Natural killer cell treated with Interleukin-12 subunit alpha and Interleukin-12 subunit beta and Interleukin-15 and Interleukin-18, amount 100 ng/mL, for 72 hours (primary cell): ENCODE measurements at places on chromosomes 5 and 9. TPM values are rescaled to one million over a fixed set of nuclear protein-coding genes. Genes with fewer than 3 reads are reported as not detected.
A peak's percentile ranks its signal among the peaks of the same experiment; 100 is the strongest.

Gene PCDH12
- 0.28 TPM for total RNA-seq

Gene ERCC8
- total RNA-seq = 8.9 TPM

Gene CREBRF
- total RNA-seq = 9.8 TPM

Gene SEC16A
- total RNA-seq = 121 TPM

GRCh38 chr5:72478684-72479083 is 28.5 kb downstream of the ZNF366 start:
- H3K4me3 ChIP-seq = no peak overlapping the region
- H3K27me3 ChIP-seq = peaks cover 15% of the 10 kb centered on the region
- no peak overlapping the region for H3K27ac ChIP-seq
- no peak for DNase-seq
- no peaks in the 10 kb centered on the region for H3K4me1 ChIP-seq
- no peaks in the 10 kb centered on the region for H3K36me3 ChIP-seq

GRCh38 chr9:75088646-75089372 is 495 bp downstream of the OSTF1 start:
- H3K36me3 ChIP-seq = peaks cover 20% of the 10 kb centered on the region
- H3K27ac ChIP-seq = peak overlapping the region; percentile 91
- H3K4me3 ChIP-seq = peak overlapping the region; percentile 98
- H3K27me3 ChIP-seq = no peaks in the 10 kb centered on the region

DNA sequence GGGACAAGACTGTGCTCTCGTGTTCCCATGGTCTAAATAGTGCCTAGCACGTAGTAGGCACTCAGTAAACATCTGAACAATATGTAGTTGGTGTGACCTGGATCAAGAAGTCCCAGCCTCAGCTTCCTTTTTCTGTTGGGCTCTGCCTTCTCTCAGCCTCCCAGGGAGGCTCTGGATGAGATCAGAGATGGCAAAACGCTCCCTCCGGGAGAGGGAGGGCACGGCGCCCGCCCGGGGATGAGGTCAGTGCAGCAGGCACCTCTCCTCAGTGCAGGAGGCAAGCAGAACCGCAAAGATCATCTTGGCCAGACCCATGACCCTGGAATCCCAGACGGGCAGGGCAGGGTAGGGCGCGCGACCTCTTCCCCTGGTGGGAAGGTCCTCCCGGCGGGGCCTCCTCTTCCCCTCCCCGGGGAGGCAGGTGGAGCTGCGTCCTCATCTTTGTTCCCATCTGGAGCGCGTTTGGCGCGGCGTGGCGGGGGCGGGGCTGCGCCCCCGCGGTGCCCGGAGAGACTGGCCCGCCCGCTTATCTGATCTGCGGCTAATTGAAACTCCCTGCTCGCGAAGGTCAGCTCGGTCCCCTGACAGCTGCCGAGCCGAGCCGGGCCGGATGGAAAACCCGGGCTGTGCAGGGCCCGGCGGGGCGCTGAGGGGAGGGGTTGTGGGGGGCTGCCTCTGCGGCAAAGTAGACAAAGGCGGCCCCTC is 60.9 kb downstream of the CXXC5 start:
- no peak for DNase-seq
- peaks cover 24% of the 10 kb centered on the region for H3K4me1 ChIP-seq
- no peak overlapping the region for H3K4me3 ChIP-seq
- H3K27ac ChIP-seq = no peak overlapping the region
- no peaks in the 10 kb centered on the region for H3K27me3 ChIP-seq
- no peaks in the 10 kb centered on the region for H3K36me3 ChIP-seq
